ENCODE measurements at places on chromosomes 4 and X. TPM values are rescaled to one million over a fixed set of nuclear protein-coding genes. Genes with fewer than 3 reads are reported as not detected.

DNA sequence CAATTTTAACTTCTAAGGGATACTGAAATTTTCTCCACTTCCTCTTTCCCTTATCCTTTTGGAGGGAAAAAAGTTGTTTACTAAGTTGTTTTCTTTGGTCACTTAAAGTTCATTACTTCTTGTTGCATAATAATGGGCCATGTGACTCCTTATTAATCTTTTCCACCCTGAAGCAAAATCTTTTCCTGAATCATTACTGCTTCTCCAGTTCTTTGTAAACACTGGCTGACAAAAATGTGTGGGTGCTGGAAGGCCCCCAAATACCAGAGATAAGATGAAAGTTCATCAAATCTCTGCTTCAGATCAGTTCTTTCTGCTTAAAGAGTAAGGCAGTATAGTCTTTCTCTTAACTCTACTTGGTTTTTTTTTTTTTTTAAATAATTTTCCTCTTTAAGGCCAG lies 108.9 kb upstream of the NHS start:
- peak; percentile 36 for DNase-seq

DNA sequence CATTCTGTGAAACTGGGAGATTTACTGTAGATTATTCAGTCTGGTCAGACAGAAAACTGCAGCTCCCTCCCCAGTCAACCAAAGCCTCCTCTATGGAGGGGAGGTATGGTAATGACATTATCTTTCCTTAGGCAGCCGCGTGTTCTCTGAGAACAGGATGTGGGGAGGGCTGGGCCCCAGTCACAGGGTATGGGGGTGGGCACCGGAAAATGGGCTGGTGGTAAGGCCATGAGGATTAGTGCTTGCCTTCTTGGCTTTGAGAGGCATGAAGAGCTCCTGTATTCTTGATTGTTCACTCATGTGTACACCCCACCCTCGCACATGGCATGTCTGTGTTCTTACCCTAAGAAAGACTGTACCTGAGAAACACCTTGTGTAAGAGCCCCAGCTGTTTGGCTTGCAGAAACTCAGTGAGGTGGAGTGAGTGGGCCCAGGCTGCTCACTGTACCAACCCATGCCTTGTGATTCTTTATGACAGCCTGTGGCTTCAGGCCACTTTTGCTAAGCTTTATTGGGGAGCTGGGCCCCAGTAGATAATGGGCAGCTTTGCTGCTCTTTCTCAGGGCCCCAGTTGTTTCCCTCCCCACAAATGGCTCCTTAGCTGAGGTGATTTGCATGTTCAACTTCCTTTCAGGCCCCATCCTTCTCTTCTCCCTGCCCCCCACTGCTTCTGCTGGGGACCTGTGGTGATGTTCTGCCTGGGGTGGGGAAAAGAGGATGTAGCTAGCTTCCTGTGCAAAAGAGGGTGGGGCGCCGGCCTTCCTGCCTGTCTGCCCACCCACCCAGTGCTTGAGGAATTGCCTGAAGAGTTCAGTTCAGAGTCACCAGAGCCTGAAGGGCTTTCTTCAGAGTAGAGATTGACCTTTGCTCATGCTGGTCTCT lies 30.7 kb downstream of the MSN start:
- DNase-seq: no peak

The GRPEL1 gene
- 33.9 TPM for total RNA-seq

GRCh38 chrX:46209768-46210167 lies 335.5 kb downstream of the ZNF674 start:
- no peak for DNase-seq

DNA sequence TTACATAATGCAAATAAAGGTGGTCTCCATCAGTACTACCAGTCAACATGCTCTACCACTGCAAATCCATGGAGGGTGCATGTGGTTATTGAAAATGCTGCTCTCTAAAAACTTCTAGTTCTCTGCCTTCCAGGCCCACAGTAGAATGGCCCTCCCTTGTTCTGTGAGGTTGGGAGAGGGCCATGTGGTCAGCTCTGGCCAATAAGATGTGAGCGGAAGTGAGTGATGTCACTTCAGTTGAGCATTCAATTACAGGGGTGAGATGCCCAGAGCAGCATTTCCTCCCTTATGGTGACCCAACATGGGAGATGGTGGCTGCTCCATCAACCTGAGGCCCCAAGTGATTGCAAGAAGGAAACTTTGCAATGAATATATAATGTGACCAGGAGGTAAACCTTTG lies 148.8 kb downstream of the CPEB2 start:
- DNase-seq: no peak

DNA sequence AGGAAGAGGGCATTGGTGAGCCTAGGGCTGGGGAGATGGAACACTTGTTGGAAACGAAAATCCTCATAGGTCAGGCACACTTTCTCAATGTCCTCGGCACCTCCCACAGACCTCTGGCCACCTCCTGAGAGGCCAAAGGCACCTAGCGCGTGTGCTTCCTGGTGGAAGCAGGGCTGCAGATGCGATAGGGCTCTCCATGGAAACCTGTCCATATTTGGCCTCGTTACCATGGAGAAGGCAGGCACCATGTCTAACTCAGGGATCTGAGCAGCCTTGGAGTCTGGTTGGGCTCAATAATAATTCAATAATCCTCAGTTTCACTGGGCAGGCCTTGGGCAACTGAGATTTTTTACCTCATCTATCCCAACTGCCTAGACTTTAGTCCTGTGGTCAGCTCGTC lies 58.3 kb downstream of the RAI2 start:
- DNase-seq: no peak

GRCh38 chr4:140648716-140649308 lies 80.1 kb upstream of the UCP1 start:
- no peak for DNase-seq

DNA sequence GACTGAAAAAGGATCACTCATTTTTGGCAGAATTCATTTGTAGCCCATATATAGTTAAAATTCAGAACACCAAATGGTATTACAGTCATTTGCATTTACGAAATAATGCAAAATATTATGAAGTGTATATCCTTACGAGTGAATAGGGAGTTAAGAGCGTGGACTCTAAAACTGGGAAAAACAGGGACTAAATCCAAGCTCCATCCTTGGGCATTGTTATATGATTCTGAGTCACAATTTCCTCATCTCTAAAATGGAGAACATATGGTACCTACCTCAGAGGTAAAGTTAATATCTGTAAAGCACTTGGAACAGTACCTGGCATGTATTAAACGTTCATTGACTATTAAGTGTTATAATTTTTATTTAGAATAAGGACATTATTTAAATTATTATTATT lies 106.3 kb downstream of the ZAR1 start:
- no peak for DNase-seq

DNA sequence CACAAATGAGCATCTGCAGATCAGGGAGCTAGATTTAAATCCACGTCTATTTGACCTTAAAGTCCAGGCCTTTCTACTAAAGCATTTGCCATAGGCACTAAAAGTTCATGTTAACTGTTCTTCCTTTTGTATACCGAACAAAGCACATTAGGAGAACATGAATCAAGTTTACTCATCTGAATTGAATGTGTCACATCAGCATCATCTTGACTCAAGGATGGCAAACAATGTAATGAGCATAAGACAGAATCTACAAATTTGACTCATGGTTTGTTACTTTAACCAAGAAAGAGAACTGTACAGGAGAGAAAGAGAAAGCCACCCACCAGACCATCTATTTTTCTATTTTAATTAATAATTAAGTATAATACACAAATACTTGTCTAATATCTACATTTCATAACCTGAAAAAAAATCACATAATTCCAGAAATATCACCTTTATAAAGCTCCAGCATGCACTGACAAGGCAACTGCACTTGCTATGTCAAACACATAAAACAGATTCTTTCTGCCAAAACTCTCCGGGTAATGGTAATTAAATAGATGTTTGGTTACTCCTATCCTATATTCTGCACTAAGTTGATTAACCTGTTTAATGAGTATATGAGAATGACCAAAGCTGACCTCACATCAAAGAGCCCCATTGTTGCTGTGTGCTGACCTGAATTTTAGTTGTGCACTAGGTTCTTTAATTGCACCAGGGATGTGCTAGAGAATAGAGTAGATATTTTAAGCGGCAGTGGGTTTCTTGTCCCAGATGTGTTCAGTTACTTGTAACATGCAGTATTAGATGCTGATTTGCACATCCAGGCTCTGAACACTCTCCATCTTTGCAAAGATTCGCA lies 42.5 kb upstream of the LEF1 start:
- DNase-seq: no peak

The KLF3 gene
- total RNA-seq: 59.8 TPM

- DNase-seq: no peak
Observed at GRCh38 chr4:40354158-40354557, 19.0 kb downstream of the CHRNA9 start.

DNA sequence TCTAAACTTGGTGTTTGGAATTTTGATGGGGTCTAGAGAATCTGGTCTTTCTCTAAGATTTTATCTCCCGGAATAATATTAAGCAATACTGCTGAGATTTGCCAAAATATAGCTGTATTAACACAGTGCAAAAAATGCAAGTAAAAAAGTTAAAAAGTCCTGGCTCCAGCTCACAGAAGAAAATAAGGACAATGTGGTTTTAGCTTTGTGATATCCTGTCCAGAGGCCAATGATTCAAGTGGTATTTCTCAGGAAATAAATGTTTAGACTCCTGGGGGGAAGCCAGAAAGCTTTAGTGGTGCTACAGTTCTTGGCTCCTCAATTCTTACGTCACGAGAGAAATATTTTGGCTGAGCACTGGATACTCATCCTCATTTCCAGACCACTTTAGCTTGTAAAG lies 40.9 kb upstream of the IL13RA2 start:
- peak; percentile 86 for DNase-seq

GRCh38 chr4:91935217-91935616 lies 368.5 kb upstream of the GRID2 start:
- DNase-seq: no peak

The GJB1 gene
- total RNA-seq: 0.21 TPM

DNA sequence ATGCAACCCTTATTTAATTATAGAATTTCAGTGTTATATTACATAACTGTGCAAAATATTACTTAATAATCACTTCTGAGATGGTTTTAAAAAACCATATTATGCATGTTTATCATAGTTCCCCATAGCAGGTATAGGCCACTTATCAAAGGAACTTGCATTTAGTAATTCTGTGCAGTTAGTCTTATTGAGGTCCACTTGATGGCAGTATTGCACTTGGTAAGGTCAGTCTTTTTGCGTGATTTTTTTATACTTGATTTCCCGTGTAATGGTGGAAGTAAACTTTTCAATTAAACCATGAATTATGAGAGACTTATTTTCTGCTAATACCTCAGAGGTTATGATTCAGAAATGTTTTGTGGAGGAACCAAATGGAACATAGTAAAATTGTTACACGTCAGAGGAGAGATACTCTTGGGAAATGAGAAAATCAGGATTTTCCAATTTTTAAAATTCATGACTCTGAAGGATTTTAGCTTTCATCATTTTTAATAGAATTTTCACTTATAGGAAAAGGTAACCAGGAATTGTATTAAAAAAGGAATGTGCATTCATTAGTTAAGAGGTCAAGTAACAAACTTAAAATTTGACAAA lies 230.0 kb downstream of the CCSER1 start:
- no peak for DNase-seq

DNA sequence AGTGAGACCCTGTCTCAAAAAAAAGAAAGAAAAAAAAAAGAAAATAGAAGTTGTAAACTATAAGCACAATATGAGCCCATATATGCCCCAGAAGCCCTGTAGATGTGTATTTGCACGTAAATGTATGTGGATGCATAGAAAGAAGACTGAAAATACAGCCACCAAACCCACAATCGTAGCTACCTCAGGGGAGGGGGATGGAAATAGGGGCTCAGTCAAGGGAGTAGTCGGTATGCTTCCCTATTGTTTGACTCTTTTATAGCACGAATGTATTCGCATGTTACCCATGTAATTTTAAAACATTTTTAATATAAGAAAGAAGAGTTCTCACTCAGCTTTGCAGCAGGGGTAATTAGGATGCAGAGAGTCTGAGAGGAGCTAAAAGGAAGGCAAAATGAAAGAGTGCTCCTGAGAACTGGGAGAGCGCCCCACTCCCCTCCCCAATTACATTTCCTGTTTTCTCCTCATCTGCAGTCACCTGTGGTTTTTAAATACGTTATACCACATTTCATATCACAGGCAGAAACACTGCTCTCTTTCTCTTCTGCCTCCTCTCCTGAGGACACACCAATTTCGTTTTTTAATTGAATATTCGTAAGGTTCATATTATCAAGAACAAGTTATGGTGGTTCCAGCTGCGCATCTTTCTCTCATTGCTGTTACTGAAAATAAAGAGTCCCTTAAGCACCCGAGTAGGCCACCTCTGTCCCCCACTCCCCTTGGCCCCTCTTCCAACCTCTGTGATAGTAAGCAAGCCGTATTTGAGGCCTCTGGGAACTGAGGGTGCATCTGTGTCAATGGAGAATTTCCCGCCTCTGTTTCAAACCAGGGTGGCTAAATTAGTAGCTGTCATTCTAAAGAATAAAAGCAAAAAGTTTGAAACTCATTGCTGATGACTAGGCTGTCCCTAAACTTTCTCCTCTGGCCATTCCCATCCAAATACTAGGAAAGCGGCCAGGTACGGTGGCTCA lies 10.7 kb downstream of the SEPTIN6 start:
- no peak for DNase-seq

The ADGRL3 gene
- 8.0 TPM for total RNA-seq

The CLNK gene
- 0.13 TPM for total RNA-seq

DNA sequence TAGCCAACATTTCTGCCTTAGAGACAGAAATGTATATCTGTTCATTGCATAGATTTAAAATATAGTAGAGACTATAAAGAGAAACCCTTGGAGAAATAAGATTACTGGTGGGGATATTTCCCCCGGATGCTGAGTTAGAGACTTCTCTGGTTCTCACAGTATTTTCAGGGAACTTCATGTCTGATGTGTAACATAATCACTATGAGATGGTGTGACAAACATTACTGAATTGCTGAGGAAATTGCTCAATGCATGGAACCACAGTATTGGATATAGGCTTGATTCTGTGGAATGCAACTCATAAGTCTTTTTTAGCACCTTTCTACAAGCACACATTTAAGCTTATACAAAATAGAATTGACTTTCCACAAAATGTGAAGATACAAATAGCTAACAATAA lies 152.7 kb downstream of the SOWAHB start:
- DNase-seq: no peak

The NEUROG2 gene
- total RNA-seq: not detected
